Activated T-helper 1 cell treated with anti-CD3 and anti-CD28 coated beads, Interleukin-12 subunit alpha, Interleukin-12 subunit beta, Interleukin-2, Interleukin-4 antibody, amounts not matched to agents 30 ng/mL and 10 ng/mL and 1 ng/mL, durations not matched to agents 14 hours and 24 hours and 36 hours (primary cell): ENCODE measurements at places on chromosomes 16 and 17.

DNA sequence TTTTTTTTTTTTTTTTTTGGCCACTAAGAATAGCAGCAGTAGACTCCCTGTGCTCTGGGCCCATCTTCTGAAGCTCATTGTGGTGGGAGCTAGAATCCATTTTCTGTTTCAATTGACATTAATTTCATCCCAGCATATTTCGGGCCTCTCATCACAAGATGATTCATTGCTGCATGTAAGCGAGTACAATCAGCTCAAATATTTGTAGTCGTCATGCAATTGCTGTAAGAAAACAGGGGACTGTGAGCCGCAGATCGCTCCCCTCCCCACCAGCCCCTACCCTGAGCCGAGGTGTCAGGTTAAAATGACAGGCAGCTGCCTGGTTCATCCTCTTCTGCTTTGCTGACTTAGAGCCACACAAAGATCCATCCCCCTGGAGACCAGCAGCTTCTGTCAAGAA, 358.8 kb upstream of the CDH5 start:
- no peak overlapping the region for H3K4me3 ChIP-seq
- no peaks in the 10 kb centered on the region for H3K27me3 ChIP-seq
- no peaks in the 10 kb centered on the region for H3K4me1 ChIP-seq
- no peak overlapping the region for H3K27ac ChIP-seq
- DNase-seq = no peak
- no peaks in the 10 kb centered on the region for H3K36me3 ChIP-seq

DNA sequence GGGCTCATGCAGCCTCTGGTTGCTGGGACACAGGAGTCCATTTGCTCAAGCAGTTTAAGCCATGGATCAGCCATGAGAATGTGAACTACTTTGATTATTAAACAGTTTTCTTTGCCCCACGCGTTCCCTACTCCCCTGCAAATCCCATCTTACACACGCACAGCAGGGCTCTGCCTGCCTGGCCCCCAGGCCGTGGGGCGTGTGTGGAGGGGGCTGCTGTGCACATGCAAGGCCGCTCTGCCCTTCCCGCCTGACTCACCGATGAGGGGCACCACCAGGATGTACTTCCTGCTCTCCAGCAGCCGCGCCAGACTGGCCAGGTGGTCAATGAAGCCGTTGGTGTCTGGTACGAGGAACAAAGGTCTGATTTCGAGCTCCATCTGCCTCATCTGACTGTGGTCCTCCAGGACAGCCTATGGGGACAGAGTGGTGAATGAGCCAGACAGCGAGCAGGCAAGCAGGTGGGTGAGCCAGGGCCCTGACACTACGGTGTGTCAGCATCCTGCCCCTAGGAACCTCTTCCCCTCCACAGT, 13.7 kb downstream of the HIC1 start:
- peaks cover 69% of the 10 kb centered on the region for H3K4me1 ChIP-seq
- no peak for DNase-seq
- peak overlapping the region; percentile 17 for H3K4me3 ChIP-seq

GRCh38 chr17:70060415-70060814, 14.6 kb upstream of the KCNJ16 start:
- H3K27me3 ChIP-seq = peaks cover 2% of the 10 kb centered on the region
- H3K27ac ChIP-seq = no peak overlapping the region
- DNase-seq = no peak
- no peak overlapping the region for H3K4me3 ChIP-seq

DNA sequence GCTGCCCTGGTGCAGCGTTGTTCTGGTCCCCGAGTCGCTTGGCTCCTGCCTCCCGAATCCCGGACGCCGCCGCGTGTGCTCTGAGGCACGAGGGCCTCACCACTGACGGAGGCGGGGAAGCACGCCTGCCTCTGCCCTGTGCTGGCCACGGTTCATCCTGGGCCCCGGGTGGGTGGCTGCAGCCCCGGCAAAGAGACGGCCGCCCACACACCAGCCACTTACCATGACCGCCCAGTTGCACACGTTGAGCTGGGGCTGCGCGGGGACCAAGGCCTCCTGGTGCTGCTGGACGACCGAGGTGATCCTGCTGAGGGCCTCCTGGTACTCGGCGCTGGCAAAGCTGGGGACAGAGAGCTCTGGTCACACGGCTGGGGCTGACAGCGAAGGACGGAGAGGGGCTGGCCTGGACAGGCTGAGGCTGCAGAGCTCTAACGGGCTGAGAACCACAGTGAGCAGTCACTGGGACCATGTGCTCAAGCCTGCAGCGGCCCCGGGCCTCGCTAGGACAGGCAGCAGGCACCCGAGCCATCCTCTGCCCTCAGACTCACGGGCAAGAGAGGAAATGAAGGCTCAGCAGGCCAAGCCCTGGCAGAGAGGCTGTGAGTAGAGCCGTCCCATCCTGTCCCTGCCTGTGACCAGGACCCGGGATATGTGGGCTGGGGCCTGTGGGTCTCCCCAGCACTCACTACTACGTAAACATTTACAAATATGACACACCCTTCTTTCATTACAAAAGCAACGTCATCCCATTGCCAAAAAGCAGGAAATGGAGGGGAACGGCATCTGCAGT, 6.3 kb upstream of the APRT start:
- H3K36me3 ChIP-seq = no peaks in the 10 kb centered on the region
- H3K4me1 ChIP-seq = no peaks in the 10 kb centered on the region
- DNase-seq = no peak
- H3K27me3 ChIP-seq = no peaks in the 10 kb centered on the region

DNA sequence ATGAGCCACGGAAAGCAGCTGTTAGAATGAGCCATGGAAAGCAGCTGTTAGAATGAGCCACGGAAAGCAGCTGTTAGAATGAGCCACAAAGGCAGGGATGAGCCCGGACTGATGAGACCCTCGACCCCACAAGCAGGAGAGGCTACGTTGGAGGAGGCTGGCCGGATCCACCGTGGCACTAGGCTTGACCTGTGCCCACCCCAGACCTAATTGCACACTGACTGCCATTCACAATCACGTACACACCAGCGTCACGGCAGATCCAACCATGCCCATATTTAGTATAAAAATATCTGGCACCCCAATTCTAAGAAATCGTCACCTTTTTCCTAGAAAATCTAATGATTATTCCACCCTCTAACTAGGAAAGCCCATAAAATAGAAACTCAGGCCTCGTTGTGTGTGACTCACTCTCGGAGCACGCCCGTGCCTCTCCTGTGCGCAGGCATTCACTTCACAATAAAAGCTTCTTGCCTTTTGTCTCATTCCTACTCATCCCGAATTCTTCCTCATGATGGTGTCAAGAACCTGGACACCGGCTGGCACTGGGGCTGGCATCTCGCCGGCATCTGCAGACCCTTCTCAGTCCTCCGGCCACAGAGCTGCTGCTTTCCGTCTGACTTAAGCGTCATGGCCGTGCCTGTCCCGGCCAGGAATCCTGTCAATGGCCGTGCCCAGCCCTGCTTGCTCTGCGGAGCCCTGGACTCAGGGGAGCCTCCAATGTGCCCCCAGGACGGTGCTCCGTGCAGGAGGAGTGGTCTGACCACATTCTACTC, 5.5 kb upstream of the SECTM1 start:
- H3K27me3 ChIP-seq = peaks cover 10% of the 10 kb centered on the region
- no peak overlapping the region for H3K4me3 ChIP-seq
- peaks cover 1% of the 10 kb centered on the region for H3K36me3 ChIP-seq
- DNase-seq = no peak
- H3K27ac ChIP-seq = no peak overlapping the region
